ENCODE measurements at places on chromosomes 4 and X. TPM values are rescaled to one million over a fixed set of nuclear protein-coding genes. Genes with fewer than 3 reads are reported as not detected.

DNA sequence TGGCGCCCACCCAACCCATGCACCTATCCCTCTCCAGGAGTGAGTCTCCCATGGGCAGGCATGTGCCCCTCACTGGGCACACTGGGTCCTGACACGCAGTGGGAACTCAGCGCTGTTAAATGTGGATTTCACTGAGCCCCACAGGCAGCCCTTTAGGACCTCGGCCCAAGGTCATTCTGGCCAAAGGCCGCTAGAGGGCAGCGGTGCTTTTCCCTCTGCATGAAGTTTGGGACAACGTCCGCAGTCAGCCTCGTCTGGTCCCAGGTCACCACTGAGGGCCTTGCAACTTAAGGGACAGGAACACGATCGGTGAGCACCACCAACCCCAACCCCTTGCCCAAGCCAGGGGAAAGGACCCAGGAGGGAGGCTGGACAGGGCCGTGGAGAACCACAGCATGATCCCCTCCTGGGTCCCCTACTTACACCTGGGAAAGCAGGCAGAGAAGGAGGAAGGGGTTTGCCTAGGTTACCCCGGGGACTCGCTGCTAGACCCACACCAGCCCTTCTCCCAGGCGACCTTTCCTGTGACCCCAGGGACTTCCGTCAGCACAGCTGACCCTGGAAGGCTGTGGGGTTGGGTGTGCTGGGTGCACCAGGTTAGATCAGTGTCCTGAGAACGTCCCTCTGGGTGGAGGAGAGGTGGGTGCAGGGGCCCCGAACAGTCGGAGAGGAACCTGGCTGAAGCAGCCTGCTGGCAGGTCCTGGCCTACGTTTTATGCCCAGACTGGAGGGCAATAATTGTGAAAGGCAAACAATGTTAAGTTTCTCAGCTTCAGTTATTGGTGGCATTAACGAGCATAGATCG is 24.0 kb downstream of the CYTL1 start:
- peak; percentile 56 for DNase-seq

DNA sequence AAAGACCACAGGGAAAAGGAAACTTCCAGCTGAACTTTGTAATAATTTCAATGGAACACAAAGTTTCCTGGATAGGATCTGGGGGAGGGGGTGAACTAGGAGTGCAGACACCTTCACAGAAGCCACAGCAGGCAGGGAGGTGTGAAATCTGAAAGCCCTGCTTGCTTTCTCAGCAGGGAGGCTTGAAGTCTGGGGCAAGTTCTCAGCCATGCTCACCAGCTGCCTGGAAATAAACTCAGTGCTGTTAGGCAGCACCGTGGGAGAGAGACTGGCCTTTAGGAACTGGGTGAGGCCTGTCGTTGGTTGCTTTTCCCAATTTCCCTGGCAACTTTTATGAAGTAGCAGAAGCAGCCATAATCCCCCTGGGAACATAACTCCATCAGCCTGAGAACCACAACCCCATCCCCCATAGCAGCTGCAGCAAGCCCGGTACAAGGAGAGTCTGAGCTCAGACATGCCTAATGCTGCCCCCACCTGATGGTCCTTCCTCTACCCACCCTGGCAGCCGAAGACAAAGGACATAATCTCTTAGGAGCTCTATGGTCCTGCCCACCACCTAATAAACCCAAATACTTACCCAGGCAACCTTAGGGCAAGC is 39.2 kb upstream of the NMU start:
- peak; percentile 69 for DNase-seq

TSC22D3 gene
- 189 TPM for total RNA-seq

GRCh38 chr4:82561786-82562563 is at the start of gene TMEM150C:
TMEM150C (minus strand) TSS chr4:82561988; CDS start chr4:82504657, 57,331 bp downstream.
- peak; percentile 9 for DNase-seq

GRCh38 chr4:92382128-92382527 is 78.4 kb downstream of the GRID2 start:
- no peak for DNase-seq

- no peak for DNase-seq
Observed at GRCh38 chr4:188305690-188306089, 166.4 kb downstream of the TRIML1 start.

GRCh38 chr4:151804821-151805220 is 44.0 kb upstream of the GATB start:
- DNase-seq: no peak

DNA sequence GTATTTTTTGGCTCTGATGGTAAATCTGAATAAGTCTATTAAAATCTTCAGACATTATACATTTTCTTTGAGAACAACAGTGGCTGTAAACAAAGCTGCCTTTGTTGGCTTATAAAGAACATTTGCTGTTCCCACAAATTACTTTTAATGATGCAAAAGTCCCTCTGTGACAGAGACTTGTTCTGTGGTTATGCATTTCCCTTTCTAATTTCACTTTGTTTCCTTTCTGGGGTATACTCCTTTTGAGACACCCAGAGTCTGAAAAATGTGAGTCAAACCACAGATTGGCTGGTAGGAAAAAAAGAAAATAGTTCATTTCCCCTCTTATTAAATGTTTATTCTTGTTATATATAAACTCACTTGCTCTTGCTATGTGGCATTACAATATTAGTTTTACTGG is 402.4 kb downstream of the PACRGL start:
- DNase-seq: no peak

DNA sequence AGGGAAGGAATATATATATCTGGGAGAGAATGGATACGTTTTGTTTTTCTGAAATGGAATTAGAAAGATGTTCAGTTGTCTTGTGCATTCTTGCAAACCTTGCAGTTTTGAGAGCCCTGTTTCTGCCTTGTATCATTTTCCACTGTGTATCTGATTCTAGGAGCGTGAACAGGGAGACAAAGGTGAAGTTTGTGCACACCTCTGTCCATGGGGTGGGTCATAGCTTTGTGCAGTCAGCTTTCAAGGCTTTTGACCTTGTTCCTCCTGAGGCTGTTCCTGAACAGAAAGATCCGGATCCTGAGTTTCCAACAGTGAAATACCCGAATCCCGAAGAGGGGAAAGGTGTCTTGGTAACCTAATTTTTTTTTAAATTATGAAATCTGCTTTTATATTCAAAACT is 17.7 kb downstream of the PGM2 start:
- no peak for DNase-seq

PPEF2 gene
- 0.06 TPM for total RNA-seq

DNA sequence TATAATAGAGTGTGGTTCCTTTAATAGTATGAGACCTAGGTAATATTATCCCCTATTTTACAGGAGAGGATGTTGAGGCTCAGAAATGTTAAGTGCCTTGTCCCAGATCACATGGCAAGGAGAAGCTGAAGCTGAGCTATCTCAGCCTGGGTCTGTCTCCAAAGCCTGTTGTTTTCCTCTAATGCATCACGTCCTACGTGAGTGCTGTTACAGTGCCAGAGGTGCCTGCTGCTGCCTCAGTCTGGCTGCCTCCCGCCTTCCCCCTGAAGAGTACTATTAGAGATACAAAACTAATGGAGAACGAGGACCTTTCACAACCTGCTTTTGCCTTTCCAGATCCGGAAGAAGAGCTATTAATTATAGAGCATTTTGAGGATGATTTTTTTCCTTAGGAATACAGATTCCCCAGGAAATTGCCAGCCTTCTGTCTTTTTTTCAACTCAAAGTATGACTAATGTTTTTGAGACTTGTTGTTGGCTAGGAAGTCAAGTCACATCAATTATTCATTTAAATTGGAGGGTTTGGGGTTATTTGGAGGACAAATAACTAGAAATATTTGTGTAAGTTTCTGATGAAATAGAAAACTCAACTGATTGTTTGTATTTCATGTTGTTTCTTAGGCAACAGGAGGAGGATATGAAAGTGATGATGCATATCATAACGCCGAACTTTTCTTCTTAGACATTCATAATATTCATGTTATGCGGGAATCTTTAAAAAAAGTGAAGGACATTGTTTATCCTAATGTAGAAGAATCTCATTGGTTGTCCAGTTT is 43.9 kb upstream of the MTMR1 start:
- DNase-seq: peak; percentile 32

DNA sequence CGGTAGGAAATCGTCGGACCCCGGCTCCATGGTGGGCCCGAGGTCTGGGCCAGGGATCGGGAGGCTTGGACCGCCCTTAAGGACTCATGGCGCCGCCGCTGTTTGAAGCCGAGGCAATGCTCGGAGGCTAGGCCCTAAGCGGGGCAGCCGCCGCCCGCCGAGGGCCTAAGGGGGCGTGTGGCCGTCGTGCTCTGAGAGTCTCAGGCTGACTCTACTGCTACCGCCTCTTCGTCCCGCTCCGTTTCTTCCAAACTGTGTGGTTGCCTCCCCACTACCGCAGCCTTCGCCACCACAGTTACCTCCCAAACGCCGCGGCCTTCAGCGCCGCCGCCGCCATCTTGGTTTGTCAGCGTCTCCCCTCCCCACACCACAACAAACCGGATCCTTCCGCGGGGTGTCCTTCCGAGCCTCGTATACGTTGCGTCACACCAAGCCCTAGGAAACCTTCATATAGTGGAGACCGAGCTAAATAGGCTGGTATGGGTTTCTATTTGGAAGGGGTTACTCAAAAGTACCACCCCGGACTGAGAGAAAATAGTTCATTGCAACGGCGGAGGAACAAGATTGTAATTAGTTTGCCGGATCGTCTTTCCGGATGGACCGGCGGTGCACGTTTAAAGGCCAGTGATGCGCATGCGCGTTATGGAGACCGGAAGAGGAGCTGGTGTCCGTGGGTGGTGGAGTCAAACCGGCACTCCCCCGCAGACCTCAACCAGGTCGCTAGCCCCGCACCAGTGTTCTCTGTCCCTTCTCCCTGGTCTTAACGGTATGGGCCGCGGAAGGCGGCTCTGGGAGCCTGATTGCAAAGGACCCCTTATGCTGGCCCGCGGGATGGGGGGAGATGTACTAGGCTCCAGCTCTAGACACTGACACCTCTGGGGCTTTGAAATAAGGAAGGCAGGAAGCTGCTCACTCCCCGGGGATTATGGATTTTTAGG is at the start of gene KDM5C:
Gene KDM5C, minus strand, starts transcription at position 348 of the 938 bp plus-strand sequence. Its CDS starts 318 bp downstream, at position 30.
- peak; percentile 85 for DNase-seq

DNA sequence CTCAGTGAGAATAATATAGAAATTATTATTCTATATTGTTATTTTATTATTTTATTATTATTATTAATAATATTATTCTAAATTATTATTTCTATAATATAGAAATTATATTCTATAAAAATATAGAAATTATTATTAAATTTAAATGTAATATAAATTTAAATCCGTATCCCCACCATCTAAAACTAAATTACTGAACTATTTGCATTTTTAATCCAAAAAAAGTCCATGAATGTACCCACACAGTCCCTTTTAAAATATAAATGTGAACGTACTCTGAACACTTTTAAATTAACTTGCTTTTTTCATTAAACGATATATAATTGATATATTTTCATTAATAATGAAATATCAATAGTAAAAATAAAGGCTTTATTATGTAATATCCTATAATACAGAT is 248.3 kb upstream of the PCDH7 start:
- no peak for DNase-seq

DNA sequence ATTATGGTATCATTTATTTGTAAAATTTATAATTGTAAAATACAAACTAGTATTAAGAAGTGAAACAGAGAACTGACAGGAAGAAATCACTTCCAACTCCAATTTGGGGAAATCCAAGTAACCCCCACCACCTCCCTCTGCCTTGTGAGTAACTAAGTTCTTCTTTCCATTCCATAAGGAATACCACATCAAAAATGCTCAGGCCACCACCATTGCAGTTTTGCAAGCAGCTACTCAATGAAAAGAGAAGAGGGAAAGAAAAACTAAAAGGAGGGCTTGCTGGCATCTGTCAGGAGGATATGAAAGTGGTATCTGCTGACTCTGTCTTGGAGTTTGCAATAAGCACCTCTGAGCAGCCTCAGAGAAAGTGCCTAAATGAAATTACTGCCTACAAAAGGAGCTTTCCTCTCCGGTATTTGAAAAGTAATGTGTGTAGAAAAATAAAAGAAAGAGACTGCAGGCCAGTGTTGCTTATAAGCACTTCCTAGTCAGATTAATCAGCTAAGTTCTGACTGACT is 228.7 kb downstream of the OPHN1 start:
- DNase-seq: no peak

PLA2G12A gene
- 15.2 TPM for total RNA-seq

GRCh38 chr4:108492816-108493595 is 127.4 kb upstream of the RPL34 start:
- no peak for DNase-seq

HERC6 gene
- total RNA-seq: 3.9 TPM

DNA sequence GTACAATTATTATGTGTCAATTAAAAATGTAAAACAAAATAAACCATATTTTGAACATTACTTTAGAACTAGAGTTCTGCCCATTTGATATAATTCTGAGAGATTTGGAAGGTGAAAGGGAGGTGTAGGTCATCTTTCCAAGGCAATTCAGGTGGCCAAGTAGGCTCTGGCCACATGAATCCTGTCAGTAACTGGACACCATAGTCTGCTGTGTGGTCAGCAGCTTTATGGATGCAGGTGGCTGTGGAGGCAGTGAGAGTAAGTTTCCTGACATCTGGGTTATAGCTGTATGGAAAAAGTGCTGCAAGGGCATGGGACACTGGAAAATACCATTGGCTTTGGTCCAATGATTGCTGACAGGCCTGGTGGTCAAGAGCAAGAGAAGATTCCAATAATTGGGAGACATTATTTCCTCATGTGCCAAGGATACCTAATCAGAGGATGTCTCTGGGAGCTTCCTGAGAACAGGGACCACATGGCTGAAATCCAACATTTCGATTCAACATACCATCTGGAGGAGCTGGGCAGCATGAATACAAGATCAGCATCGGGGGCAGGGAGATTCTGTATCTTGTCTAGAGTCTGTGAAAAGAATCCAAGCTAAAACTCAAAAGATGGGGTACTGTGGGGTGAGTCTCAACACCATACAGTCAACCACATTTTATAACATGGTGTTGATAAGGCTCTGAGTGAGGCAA is 523.1 kb downstream of the MID1IP1 start:
- no peak for DNase-seq

GRCh38 chrX:115702982-115703381 is 142.0 kb downstream of the PLS3 start:
- no peak for DNase-seq

DNA sequence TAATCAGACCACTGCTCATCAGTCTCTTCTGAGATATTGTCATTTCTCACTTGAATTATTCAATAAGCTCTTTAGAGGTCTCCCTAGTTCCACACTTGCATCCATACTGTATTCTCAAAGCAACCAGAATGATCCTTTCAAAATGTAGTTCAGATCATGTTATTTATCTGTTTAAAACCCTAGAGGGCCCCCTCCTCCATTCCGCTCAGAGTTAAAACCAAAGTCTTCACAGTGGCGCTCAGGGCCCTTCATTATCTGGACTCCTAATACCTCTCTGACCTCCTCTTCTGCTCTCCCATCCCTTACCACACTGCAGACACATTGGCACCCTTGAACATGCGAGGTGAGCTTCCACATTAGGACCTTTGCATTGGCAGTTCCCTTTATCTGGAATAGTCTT is 32.7 kb upstream of the HPGDS start:
- DNase-seq: no peak

LETM1 gene
- 58.0 TPM for total RNA-seq

DNA sequence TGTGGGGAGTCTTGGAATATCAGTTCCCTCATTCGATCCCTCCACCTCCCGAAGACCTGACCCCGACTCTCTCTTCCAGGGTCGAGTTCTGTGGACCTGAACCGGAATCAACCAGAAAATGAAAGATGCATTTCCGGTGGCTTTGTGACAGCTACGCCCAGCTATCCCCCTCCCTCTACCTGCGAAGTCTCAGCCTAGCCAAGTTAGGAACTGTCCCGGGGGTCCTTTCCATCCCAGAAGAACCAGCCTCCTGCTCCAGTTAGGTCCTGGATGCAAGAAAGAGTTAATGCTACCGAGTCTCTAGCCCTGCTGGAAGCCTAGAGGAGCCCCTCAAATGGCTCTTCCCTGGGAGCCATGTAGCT is 13.4 kb upstream of the ETDC start:
- DNase-seq: no peak

CSAG3 gene
- total RNA-seq: not detected
